Naive thymus-derived CD4-positive, alpha-beta T cell (primary cell): ENCODE measurements at places on chromosomes 5 and 9. TPM values are rescaled to one million over a fixed set of nuclear protein-coding genes. Genes with fewer than 3 reads are reported as not detected.

- no peak overlapping the region for H3K4me3 ChIP-seq
- no peaks in the 10 kb centered on the region for H3K27me3 ChIP-seq
- no peak overlapping the region for H3K27ac ChIP-seq
These were observed 12.6 kb upstream of the UGT3A2 start for GRCh38 chr5:36079200-36079781.

DNA sequence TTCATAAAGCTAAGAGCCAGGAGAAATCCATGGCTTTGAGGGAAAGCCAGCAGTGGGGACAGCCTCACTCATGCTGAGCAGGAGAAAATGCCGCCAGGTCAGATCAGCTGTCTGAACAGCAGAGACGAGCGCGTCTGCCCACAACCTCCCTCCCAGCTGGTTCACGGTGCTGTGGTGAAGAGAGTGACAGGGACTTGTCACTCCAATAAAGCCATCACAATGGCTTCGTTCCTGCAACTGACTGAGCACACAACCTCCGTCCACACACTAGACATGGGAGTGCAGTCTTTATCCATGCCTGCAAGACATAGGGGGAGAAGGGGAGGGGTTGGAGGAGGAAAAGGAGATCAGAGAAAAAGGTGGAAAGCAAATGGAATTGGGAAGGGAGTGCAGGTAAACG is 206.9 kb downstream of the GABBR2 start:
- no peaks in the 10 kb centered on the region for H3K4me1 ChIP-seq
- H3K4me3 ChIP-seq, result no peak overlapping the region
- no peak overlapping the region for H3K27ac ChIP-seq
- H3K36me3 ChIP-seq, result no peaks in the 10 kb centered on the region
- no peaks in the 10 kb centered on the region for H3K27me3 ChIP-seq

Gene YTHDC2
- 42.5 TPM for total RNA-seq

DNA sequence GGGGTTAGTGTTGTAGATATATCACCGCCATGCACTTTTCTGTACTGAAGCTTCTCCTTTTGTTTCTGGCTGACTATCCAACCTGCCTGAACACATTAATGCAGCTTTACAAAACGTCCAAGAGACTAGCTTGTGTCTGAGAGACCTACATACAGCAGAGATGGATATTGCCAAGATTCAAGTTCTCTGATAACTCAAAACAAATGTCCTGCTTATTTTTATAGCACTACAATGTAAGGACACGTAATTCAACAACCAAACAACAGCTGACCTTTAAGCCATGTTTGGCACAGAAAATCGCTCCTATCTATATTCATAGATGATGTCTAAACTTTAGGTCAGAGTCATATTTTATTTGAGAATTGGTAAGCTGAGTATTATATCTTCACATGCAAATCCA is 76.2 kb upstream of the NTRK2 start:
- H3K27me3 ChIP-seq, result no peaks in the 10 kb centered on the region
- H3K4me3 ChIP-seq, result no peak overlapping the region
- H3K27ac ChIP-seq, result no peak overlapping the region
- H3K4me1 ChIP-seq, result no peaks in the 10 kb centered on the region

DNA sequence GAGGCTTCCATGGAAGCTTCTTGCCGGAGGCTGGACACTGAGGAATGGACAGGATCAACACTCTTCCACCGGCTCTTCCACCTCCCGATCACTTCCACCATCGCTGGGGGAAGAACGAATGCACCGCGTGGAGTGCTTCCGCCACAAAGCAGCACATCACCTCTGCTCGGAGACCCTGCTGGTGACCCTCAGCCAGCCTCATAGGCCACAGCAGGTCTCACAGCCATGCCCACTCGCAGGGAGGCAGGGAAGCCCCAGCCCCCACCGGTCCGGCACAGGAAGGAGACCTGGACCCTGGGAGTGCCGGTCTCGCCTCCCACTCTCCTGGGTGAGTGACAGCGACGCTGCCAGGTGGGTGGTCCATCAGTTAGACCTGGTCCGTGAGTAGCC is 4.7 kb downstream of the MRPL36 start:
- H3K4me3 ChIP-seq, result no peak overlapping the region
- DNase-seq, result no peak
- no peaks in the 10 kb centered on the region for H3K36me3 ChIP-seq
- H3K27me3 ChIP-seq, result no peaks in the 10 kb centered on the region
- no peak overlapping the region for H3K27ac ChIP-seq

Gene SPTAN1
- total RNA-seq, result 365 TPM

DNA sequence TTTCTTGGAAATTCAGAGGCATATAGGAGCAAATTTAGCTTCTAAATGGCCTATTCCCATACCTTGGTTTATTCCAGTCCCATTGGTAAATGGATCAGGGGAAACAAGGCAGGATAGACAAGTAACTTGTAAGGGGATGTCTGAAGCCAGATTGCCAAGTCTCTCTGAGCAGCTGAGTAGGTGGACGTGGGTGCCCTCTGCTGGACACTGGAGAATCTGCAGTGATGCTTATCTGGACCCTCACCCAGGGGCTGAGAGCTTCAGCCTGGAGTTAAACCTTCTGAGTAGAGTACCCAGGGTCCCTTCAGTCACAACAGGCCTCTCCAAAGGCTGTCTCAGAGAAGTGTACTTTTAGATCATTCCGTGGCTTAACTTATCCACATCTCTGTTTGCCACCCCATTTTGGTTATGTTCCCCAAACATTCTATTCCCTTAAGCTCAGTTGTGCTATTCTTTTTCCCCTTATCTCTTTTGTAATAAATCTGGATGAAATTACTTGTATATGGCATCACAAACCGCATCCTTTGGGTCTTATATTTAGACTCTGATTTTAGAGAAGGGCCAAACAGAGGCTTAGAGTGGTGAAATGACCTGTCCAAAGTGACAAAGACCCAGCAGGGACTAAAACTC is 218.3 kb upstream of the GLRA1 start:
- DNase-seq, result peak; percentile 56
- no peaks in the 10 kb centered on the region for H3K4me1 ChIP-seq
- H3K27ac ChIP-seq, result no peak overlapping the region
- no peaks in the 10 kb centered on the region for H3K27me3 ChIP-seq

- H3K36me3 ChIP-seq, result no peaks in the 10 kb centered on the region
- no peak overlapping the region for H3K27ac ChIP-seq
- H3K27me3 ChIP-seq, result no peaks in the 10 kb centered on the region
- H3K4me1 ChIP-seq, result peaks cover 31% of the 10 kb centered on the region
- DNase-seq, result no peak
These were observed 13.2 kb downstream of the TSPAN17 start for GRCh38 chr5:176660530-176660859.

Gene FYB1
- 491 TPM for total RNA-seq

DNA sequence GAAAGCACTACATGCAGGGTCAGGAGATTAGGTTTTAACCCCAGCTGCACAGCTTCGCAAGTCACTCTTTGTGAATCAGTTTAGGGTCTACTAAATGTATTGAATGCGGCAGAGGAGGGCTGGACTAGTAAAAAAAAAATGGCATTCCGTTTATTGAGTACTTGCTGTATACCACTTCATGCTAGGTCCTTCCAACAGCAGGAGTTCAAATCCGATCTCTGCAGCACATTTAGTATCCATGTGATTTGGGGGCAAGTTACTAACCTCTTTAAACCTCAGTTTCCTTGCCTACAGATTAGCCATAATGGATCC is 204.4 kb downstream of the SNCAIP start:
- H3K36me3 ChIP-seq, result no peaks in the 10 kb centered on the region
- no peak overlapping the region for H3K27ac ChIP-seq

DNA sequence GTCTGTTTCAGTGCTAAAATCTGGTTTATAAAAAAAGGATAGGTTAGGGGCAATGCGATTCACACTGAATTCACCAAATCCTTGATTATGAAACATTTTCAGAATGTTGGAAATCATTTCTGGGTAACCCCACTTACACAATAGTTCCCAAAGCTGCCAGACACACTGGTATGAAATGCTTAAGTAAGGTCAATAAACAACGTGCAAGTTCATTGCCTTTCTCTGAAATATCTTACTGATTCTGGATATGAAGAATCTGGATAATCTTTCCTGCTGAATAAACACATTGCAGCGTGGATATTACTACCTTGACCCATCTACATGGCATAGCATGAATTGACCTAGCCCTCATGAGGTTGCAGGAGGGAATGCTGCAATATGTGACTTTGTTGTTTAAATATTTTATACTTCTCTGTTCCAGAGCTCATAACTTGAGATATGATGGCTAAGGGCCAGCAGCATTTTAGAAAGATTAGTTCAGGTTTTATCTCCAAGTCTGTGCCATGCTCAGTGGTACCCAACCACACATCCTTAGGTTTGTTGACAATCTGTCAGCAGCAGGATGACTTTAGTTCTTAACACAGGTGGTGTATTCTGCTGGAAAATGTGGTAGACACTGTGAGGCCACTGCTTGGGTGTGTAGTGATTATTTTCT is 121.0 kb downstream of the NREP start:
- H3K4me1 ChIP-seq, result no peaks in the 10 kb centered on the region
- H3K36me3 ChIP-seq, result no peaks in the 10 kb centered on the region
- H3K4me3 ChIP-seq, result no peak overlapping the region
- no peak overlapping the region for H3K27ac ChIP-seq

DNA sequence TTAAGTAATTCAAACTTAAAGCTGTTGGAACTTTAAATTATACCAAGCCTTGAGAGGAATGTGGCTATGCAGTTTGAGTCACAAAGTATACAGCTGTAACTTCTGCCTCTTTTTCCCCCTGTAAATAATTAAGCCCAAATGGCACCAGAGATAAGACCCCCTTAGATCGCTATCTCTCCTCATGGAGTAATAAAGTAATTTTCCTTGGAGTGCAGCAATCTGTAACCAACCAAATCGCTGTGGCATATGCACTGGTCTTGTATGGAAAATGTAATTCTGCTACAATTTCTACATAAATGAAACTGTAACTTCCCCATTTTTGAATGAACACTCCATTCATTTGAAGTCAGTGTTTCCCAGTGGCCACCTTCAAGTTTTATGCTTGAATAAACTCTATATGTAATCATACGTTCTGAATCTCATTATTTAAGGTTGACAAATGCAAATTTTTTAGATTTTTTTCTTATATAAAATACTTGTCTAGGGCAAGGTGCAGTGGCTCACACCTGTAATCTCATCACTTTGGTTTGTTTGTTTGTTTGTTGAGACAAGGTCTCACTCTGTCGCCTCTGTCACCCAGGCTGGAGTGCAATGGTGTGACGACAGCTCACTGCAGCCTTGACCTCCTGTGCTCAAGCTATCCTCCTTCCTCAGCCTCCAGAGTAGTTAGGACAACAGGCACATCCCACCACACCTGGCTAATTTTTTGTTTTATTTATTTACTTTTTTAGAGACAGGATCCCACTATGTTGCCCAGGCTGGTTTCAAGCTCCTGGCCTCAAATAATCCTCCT is 12.3 kb downstream of the SUSD1 start:
- no peak overlapping the region for H3K4me3 ChIP-seq
- no peaks in the 10 kb centered on the region for H3K4me1 ChIP-seq
- no peak overlapping the region for H3K27ac ChIP-seq
- DNase-seq, result no peak

GRCh38 chr5:158473016-158473635 is 614.2 kb upstream of the CLINT1 start:
- no peaks in the 10 kb centered on the region for H3K36me3 ChIP-seq
- no peaks in the 10 kb centered on the region for H3K4me1 ChIP-seq
- no peak overlapping the region for H3K4me3 ChIP-seq
- H3K27ac ChIP-seq, result no peak overlapping the region

- no peak overlapping the region for H3K4me3 ChIP-seq
- no peaks in the 10 kb centered on the region for H3K4me1 ChIP-seq
- no peaks in the 10 kb centered on the region for H3K27me3 ChIP-seq
- no peak overlapping the region for H3K27ac ChIP-seq
- no peaks in the 10 kb centered on the region for H3K36me3 ChIP-seq
These were observed 25.7 kb downstream of the SYK start for GRCh38 chr9:90827181-90827871.

- H3K36me3 ChIP-seq, result no peaks in the 10 kb centered on the region
- DNase-seq, result no peak
- H3K27me3 ChIP-seq, result no peaks in the 10 kb centered on the region
- H3K4me3 ChIP-seq, result no peak overlapping the region
These were observed 24.8 kb downstream of the CCNJL start for GRCh38 chr5:160287378-160288051.

Gene ORM2
- not detected for total RNA-seq

- H3K27ac ChIP-seq, result no peak overlapping the region
- peaks cover 3% of the 10 kb centered on the region for H3K4me1 ChIP-seq
- no peak for DNase-seq
- H3K36me3 ChIP-seq, result no peaks in the 10 kb centered on the region
These were observed 18.0 kb downstream of the RXRA start for GRCh38 chr9:134344068-134344799.

Gene SLCO4C1
- 0.43 and 0.56 TPM in 2 replicates for total RNA-seq

- H3K4me3 ChIP-seq, result no peak overlapping the region
- H3K27ac ChIP-seq, result no peak overlapping the region
- DNase-seq, result no peak
- no peaks in the 10 kb centered on the region for H3K4me1 ChIP-seq
- no peaks in the 10 kb centered on the region for H3K27me3 ChIP-seq
- no peaks in the 10 kb centered on the region for H3K36me3 ChIP-seq
These were observed 67.4 kb downstream of the VCAN start for GRCh38 chr5:83538786-83539462.

DNA sequence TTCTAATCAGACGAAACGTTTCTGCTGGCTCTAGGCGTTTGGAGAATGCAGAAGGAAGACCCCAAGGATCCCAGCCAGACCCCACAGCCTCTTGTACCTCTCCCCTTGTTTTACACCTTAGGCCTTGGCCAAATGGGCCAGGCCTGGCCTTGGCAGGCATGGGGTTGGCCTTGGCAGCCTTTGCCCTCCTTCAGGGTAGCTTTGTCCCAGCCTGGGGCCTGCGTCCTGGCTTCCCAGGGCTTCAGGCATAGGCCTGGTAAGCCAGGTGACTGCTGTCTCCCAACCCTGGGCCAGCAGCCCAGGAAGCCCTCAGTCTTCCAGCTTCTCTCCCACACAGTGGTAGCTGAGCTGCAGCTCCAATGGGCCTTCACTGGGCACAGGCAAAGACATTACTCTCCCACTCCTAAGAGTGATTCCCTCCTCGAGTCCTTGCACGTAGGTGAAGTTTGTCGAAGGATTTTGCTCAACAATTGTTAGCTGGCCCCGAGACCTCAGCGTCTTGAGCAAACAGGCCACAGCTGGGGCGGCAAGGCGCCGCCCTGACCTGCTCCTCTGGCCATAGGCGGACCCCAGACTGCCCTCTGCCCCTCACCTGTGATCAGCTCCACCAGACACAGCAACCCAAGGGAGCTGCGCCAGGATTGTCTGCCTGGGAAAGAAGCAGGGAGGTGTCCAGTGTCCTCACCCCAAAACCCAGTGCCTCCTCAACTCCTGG is 1.1 kb upstream of the PITX1 start:
- no peak for DNase-seq
- no peaks in the 10 kb centered on the region for H3K36me3 ChIP-seq
- H3K4me1 ChIP-seq, result no peaks in the 10 kb centered on the region

- H3K36me3 ChIP-seq, result no peaks in the 10 kb centered on the region
- no peak overlapping the region for H3K27ac ChIP-seq
- DNase-seq, result no peak
- H3K4me3 ChIP-seq, result no peak overlapping the region
These were observed 34.6 kb upstream of the NDFIP1 start for GRCh38 chr5:142074006-142074405.

Gene LCN12
- total RNA-seq, result 1.1 TPM

- no peaks in the 10 kb centered on the region for H3K36me3 ChIP-seq
- peaks cover 4% of the 10 kb centered on the region for H3K27me3 ChIP-seq
- no peak overlapping the region for H3K27ac ChIP-seq
- DNase-seq, result no peak
These were observed 143.7 kb upstream of the PCA3 start for GRCh38 chr9:76620581-76620980.
